ENCODE measurements at places on chromosomes 7 and 10. TPM values are rescaled to one million over a fixed set of nuclear protein-coding genes. Genes with fewer than 3 reads are reported as not detected.

CYP2E1 gene
- not detected for total RNA-seq

STEAP2 gene
- total RNA-seq: 0.80 TPM

AZGP1 gene
- not detected for total RNA-seq

SMKR1 gene
- total RNA-seq: not detected

PTPN20 gene
- not detected for total RNA-seq

IDI1 gene
- total RNA-seq: 134 TPM

GPR26 gene
- total RNA-seq: not detected

LBX1 gene
- total RNA-seq: 17.5 TPM

PLEKHA8 gene
- total RNA-seq: 13.7 TPM

GIMAP2 gene
- total RNA-seq: not detected

HPSE2 gene
- total RNA-seq: 0.12 TPM

CRTAC1 gene
- 0.10 TPM for total RNA-seq

CLDN4 gene
- 2.8 TPM for total RNA-seq

COX15 gene
- 25.8 TPM for total RNA-seq

MEPCE gene
- 57.7 TPM for total RNA-seq

HEPACAM2 gene
- not detected for total RNA-seq

ANLN gene
- 66.2 TPM for total RNA-seq

TRIM56 gene
- 9.9 TPM for total RNA-seq

IL6 gene
- total RNA-seq: not detected

SPDYE1 gene
- not detected for total RNA-seq

COL26A1 gene
- 104 TPM for total RNA-seq

GFRA1 gene
- 0.37 TPM for total RNA-seq

FGFBP3 gene
- 252 TPM for total RNA-seq

CHST15 gene
- total RNA-seq: not detected
